ENCODE measurements at places on chromosomes 12 and 14. TPM values are rescaled to one million over a fixed set of nuclear protein-coding genes. Genes with fewer than 3 reads are reported as not detected.

ARHGEF40 gene
- 17.5 TPM for total RNA-seq

SRRM4 gene
- not detected for total RNA-seq

ACACB gene
- 4.3 TPM for total RNA-seq

GLI1 gene
- 1.1 TPM for total RNA-seq

Data from placental pericyte (primary cell).